ENCODE measurements at places on chromosomes 1 and 21.
A peak's percentile ranks its signal among the peaks of the same experiment; 100 is the strongest.

- no peak for DNase-seq
Observed at GRCh38 chr1:199585392-199585791, 442.1 kb upstream of the NR5A2 start.

- DNase-seq = no peak
Observed at GRCh38 chr1:2819429-2819828, 17.9 kb upstream of the TTC34 start.

- DNase-seq = no peak
Observed at GRCh38 chr1:161196521-161197451, 2.1 kb downstream of the ADAMTS4 start.

DNA sequence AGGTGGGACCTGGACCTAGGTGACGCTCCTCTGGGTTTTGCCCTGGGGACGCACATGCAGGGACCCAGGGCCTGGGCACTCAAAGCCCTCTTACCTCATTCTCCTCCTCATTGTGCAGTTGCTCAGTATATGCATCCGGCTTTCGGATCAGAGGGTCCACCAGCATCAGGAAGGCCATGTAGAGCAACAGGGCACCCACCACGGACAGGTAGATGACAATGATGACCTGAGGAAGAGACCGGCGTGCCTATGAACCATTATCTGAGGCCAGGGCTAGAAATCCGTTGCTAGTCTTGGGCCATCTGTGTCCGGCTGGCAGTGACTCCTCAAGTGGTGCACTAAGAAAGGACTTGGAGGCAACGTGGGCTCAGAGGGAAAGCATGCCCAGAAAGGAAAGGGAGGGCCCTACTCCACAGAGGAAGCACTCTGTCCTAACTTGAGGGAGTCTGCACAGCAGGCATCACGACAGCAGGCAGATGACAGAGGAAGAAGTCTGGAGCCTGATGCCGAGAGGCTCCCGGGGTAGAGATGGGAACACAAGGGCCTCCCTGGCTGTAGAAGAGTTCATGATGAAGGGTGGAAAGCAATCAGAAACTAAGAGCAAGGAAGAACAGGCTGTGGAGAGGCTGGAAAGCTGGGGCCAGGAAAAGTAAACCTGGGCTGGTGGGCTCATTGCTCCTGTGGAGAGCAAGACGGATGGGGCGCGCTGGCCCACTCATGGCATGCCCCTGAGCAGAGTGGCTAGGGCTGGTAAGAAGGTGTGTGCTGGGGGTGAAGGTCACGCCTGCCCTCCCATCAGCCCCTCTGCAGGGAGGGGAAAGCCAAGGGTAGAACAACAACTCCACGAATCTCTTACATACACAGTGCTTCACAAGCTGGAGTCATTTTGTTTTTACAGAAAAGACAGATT is 10.3 kb downstream of the TMEM9 start:
- no peak for DNase-seq

DNA sequence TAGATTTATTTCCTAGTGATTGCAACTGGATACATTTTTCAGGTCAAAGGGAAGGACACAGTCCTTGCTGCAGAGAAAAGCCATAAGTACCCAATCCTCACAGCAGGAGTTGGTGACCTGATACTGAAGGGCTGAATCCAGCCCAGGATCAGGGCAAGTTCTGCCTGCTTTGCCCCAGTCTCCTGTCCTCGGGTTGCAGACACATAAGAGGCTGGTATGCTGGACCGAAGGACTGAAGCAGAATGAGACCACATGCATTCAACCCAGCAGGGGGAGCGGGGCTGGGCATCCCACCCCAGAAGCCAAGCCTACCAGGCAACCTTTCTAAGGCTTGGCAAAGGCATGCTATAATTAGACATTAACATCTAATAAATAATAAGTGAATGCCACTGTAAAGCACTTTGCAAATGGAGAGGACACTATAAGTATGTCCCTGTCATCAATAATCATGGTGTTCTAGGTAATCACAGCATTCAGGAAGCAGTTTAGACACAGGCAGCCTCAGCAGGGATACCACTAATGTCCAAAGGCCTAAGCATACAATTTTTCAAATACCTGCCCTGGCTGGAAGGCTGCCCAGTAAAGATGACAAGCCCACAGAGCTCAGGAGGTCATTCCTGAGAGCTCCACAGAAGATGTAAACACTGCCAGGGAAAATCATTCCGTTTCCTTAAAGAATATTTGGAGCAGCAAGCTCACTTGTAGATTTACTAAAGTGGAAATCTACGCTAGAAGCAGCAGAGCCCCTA is 47.6 kb downstream of the KRTAP19-8 start:
- no peak for DNase-seq

- DNase-seq = no peak
Observed at GRCh38 chr1:201219481-201220387, 29.1 kb downstream of the IGFN1 start.

GRCh38 chr1:153697191-153698019 is 18.9 kb downstream of the NPR1 start:
- no peak for DNase-seq

GRCh38 chr1:7628273-7628672 is 142.8 kb upstream of the VAMP3 start:
- no peak for DNase-seq

- DNase-seq = no peak
Observed at GRCh38 chr1:238324211-238324864, 433.6 kb upstream of the ZP4 start.

DNA sequence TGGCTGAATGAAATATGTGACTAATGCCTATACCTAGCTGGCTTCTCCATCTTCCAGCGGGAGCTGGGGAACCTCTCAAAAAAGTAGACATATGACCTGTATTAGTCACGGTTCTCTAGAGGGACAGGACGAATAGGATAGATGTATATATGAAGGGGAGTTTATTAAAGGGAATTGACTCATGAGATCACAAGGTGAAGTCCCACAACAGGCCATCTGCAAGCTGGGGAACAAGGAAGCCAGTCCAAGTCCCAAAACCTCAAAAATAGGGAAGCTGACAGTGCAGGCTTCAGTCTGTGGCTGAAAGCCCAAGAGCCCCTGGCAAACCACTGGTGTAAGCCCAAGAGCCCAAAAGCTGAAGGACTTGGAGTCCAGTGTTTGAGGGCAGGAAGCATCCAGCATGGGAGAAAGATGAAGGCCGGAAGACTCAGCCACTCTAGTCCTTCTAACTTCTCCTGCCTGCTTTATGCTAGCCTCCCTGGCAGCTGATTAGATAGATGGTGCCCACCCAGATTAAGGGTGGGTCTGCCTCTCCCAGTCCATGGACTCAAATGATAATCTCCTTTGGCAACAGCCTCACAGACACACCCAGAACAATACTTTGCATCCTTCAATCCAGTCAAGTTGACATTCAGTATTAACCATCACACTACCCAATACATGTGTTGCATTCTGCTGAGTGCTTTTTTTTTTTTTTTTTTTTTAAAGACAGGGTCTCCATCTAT is 19.6 kb downstream of the OLIG1 start:
- no peak for DNase-seq

- DNase-seq = no peak
Observed at GRCh38 chr1:151902858-151903257, 6.5 kb downstream of the THEM4 start.

- no peak for DNase-seq
Observed at GRCh38 chr1:113792986-113793385, 19.3 kb downstream of the RSBN1 start.

GRCh38 chr1:41044187-41044586 is 22.7 kb upstream of the SLFNL1 start:
- no peak for DNase-seq

GRCh38 chr1:209607102-209607794 is 23.7 kb downstream of the CAMK1G start:
- DNase-seq = peak; percentile 73

DNA sequence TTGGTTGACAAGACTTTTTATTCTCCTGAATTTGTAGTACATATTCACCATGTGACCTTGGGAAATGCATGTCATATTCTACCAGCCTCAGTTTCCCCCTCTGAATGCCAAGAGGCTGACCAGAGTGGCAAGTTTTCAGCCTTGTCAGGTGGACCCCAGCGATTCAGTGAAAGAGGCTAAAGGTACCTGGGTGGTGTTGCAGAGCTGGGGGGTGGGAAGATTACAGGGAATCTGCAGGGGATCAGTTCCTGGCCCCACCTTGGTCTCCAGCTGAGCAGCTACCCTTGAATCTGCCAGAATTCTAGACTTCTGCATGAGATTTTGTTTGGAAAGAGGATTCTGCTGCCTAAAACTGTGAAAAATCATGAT is 27.9 kb upstream of the KCNA2 start:
- no peak for DNase-seq

DNA sequence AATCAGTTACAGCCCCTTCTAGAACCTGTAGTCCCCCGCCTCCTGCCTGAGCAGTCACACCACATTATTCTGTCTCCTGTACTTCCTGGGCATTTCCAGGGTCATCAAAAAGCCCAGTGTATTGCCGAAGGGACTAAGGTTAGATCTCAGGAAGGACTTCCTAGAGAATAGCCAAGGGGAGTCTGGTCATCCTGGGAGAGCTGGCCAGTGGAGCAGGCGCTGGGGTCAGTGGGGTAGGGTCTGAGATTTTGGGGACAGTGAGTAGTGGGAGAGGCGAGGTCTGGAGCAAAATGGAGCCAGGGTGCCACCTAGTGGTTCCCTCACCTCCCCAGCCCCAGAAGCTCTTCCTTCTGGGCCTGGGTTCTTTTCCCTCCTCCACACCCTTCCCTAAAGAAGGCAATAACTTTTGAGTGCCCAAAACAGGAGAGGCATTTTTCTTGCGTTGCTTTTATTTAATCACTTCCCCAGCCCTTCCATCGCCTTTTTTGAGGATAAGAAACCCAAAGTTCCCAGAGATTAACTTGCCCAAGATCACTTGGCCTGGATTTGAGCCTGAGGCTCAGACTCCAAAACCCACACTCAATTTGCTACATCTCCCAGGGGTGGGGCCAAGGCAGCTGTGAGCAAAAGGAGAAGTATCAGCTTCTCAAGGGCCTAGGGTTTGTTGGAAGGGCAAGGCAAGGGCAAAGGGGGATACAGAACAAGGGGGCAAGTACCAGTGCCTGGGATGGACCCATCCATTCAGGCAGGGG is 7.3 kb upstream of the PMVK start:
- peak; percentile 61 for DNase-seq

DNA sequence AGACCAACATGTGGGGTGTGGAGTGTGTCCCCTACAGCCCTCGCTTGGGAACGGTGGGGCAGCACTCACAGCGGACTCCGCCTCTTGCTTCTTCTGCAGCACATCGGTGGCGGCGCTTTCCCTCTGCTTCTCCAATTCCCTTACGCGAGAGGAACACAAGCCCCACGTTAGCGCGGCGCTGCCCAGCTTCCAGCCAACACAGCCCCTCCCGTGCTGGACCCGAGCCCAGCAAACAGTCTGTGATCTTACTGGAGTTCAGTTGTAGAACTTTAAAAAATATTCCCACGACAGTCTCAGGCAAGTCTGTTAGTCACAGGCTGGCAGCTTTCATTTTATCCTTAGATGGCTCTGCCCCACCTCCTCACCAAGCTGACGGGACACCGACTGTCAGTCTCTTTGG is 13.6 kb downstream of the THAP3 start:
- DNase-seq = no peak

DNA sequence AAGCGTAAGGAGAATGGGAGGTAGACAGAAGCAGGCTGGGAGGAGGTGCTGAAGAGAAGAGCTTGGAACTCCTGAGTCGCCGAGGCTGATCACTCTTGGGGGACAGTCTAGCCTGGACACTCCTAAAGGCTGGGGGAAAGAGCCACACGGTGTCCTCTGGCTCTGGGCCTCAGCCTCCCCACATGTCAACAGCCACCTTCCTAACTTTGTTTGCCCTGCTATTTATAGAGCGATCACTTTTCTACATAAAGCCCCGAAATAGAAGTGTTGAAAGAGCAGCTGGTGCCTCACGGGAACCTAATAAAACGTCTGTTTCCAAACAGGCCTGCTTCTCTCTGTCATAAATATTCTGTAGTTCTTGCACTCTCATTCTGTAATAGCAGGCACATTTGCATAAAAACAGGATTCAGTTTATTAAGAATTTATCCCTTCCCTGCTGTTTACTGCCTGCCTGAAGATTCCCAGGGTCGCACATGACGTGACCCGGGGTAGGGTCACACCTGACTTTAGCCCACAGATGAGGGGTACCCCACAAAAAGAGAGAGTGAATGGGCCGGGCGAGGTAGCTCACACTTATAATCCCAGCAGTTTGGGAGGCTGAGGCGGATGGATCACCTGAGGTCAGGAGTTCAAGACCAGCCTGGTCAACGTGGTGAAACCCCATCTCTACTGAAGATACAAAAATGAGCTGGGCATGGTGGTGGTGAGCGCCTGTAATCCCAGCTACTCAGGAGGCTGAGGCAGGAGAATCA is 212.5 kb downstream of the TOMM20 start:
- no peak for DNase-seq

- DNase-seq = no peak
Observed at GRCh38 chr1:226684026-226684425, 55.1 kb downstream of the ITPKB start.

- peak; percentile 2 for DNase-seq
Observed at GRCh38 chr21:46113497-46114176, 15.7 kb downstream of the COL6A2 start.

GRCh38 chr1:178646821-178647220 is 78.2 kb upstream of the RALGPS2 start:
- DNase-seq = no peak

- no peak for DNase-seq
Observed at GRCh38 chr1:160704250-160704649, 7.4 kb downstream of the CD48 start.

DNA sequence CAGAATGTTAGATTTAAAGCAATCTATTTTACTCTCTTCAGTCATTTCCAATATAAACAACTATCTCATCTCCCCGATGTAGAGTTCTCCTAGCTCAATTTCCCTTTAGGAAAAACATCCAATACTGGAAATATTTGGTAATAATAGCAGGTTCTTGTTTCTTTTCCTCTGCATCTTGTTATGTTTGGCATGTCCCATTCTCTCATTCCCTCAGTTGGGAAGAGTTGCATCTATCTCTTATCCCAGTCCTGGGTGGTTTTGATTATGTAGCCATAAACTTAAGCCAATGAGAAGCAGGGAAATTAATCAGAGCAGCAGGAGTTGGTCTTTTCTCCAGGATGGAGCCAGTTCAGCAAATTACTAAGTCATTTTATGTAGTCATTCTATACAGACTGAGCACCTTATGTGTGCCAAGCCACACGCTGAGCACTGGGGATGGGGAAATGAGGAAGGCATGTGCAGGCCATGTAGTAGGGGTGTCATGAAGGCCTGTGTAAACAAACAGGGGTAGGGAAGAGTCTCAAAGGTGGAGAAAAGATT is 418.2 kb upstream of the NFIA start:
- no peak for DNase-seq

DNA sequence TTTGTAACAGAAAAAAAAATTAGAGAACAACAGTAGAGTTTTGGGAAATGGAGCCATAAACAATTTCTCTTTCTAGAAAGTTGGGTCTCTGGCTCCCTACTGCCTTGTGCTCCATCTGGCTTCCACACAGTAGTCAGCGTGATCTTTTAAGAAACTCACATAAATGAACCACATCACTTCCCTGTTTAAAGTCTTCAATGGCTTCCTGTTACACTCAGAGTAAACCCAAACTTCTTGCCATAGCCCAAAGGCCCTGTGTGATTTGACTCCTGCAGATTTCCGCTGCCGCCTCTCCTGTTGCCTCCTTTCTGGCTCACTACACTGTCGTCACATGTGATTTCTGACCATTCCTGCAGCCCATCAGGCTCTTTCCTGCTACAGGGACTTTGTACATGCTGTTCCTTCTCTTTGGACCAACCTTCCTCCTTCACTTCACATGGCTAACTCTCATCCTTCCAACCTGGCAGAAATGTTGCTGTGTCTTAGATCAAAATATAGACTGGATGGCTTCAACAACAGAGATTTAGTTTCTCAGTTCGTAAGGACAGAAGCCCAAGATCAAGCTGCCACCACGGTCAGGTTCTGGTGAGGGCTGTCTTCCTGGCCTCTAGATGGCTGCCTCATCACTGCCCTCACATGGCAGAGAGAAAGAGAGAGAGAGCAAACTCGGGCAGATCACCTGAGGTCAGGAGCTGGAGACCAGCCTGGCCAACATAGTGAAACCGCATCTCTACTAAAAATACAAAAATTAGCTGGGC is 34.0 kb downstream of the OPRD1 start:
- peak; percentile 25 for DNase-seq
